ENCODE measurements at places on chromosomes 16 and 17.
A peak's percentile ranks its signal among the peaks of the same experiment; 100 is the strongest.

GRCh38 chr16:27340654-27341053, 26.9 kb downstream of the IL4R start:
- no peak for DNase-seq

DNA sequence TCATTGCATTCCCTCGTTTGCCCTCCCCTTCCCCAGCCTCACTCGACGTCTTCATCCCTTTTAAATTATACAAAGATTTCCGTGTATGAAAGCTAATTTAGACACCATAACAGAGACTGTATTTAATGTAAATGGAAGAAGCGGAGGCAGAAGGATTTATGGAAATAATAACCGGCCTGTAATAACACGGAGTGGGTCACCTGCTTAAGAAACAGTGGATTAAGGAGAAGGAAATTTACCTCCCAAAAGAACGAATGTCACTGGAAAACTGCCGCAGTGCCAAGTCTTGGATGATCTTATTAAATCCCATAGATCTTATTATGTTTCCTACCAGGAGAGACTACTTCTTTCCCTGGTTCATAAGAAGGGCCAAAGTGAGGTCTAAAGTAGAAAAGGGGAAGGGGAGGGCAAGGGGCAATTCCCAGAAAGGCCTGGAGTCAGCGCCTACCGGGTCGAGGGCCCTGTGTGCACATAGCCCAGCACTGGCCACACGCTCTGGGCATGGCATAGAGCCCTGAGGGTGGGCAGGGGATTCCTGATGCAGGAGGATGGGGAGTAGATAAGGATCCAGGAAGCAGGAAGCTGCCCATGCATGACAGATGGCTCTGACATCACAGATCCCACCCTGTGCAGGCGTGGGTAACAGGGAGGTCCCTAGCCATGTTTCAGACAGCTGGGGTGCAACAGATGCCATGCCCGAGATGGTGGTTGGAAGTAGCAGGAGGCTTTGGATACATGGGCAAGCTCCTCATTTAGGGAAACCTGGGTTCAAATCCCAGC, 56.2 kb upstream of the RPL38 start:
- no peak for DNase-seq

DNA sequence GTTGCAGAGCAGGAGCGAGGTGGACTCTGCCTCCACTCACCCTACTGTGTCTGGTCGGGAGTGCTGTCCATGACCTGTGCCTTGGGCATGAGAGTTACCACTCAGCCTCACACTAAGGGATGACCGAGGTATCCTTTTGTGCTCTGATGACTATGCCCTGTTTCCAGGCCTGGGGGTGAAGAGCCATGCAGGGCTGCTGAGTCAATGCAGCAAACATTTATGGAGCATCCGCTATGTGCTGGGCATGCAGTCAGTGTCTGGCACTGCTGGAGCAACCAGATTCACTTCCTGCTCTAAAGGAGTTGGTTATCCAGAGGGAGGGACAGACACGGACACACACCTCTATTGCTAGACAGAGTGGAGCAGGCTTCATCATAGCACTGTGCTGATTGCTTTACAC, 7.6 kb upstream of the HNF1B start:
- DNase-seq: no peak

- peak; percentile 61 for DNase-seq
These were observed 32.9 kb downstream of the CPSF4L start for GRCh38 chr17:73228748-73229236.

DNA sequence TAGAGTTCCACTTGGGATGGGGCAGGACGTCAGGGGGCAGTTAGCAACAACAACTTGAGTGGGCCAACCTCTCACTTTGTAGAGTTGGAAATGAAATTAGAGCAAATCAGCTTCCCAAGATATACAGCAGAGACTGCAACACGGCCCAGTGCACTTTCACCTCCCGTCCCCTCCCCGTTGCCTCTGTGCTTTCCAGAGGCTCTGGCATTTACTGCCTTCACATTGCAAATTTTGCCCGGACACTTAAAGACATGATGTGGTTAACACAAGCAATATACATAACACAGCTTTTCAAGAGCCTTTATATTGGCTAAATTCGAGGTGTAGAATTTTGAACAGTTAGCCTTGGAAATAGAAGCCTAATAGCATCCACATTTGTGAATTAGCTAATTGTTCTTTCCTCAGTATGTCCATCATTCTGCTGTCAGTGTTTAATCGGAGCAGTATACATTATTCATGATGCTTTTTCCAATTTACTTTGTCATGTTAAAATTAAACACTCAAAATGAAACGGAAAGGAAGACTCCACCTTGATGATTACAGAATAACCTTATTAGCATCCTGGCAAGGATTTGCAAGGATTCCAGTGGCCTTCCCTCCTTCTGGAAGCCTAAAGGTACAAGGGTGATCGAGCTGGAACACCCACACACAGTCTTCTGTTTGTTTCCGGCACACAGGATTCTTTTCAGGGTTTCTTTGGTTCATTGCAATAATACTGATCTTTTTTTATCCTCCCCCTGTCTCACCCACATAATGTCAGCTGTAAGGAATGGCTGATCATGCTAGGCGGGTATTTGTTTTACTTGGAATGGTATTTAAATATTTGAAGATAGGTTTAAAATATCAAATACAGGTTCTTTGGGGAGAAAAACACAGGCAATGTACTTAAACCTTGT, 190.9 kb upstream of the CACNG5 start:
- no peak for DNase-seq

- DNase-seq: peak; percentile 63
These were observed 797 bp upstream of the RAB11FIP3 start for GRCh38 chr16:424623-425081.

- DNase-seq: peak; percentile 4
These were observed 4.9 kb upstream of the UBALD2 start for GRCh38 chr17:76260220-76260619.

DNA sequence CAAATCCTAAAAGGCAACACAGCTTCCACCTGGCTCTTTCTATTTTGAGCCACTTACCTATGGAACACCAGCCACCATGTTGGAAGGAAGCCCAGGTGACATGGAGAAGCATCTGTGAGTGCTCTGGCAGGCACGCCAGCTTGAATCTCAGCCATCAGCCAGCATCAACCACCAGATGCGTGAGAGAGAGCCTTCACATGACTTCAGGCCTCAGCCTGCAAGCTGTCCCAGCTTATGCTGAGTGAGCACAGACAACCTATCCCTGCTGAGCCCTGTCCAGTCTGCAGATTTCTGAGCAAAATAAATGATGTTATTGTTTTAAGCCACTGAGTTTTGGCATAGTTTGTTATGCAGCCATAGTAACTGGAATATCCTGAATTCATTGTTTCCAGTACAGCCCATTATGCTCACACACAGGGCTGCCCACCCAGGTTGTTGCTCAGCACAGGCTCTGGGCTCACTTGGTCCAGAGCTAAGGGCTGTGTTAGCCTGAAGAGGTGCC, 35.1 kb downstream of the TMEM238L start:
- DNase-seq: no peak

DNA sequence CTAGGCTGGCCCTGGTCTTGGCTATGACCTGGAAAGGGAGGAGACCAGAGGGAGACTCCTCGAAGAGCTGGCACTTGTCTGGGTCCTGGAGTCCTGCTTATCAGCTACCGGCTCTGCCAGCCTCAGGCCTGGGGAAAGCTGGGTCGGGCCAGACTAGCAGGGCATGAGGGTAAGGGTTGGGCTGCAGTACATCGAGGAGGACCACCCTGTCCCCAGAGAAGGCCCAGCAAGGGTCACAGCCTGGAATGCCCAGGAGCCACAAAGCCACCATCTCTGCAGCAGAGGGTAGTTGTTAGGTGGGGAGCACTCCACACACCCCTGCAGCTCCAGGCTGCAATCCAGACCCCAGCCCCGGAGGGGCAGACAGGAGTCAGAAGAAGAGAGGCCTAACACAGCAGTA, 54.0 kb downstream of the SLC6A2 start:
- no peak for DNase-seq

GRCh38 chr17:4554441-4554996, 665 bp downstream of the MYBBP1A start:
- DNase-seq: peak; percentile 46

GRCh38 chr17:65785109-65785508, 223.7 kb upstream of the AXIN2 start:
- DNase-seq: no peak

GRCh38 chr16:72976438-72977064, 71.4 kb downstream of the ZFHX3 start:
- peak; percentile 30 for DNase-seq

GRCh38 chr16:53433509-53433908, 762 bp upstream of the RBL2 start:
- DNase-seq: no peak

Measured in lower lobe of right lung (tissue), 2 donors.